ENCODE measurements at places on chromosomes 5 and 9. TPM values are rescaled to one million over a fixed set of nuclear protein-coding genes. Genes with fewer than 3 reads are reported as not detected.

The GARNL3 gene
- 3.5 TPM for total RNA-seq

The PCDHGB3 gene
- not detected for total RNA-seq

The BARX1 gene
- 0.43 TPM for total RNA-seq

The ZDHHC11B gene
- total RNA-seq: 0.67 TPM

The TRMT10B gene
- 8.7 TPM for total RNA-seq

The PFN3 gene
- total RNA-seq: not detected
